ENCODE measurements at places on chromosomes 6 and 20.

DNA sequence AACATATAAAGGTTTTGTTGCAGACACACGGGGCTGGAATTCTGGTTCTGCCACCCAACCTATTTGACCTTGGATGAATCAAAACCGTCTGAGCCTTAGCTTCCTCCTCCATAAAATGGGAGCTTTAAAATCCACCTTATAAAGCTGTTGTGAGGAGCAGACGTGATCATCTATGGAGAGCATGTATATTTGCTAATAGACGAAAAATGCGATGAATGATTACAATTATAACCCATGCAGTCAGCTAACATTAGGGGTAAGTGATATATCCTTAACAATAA, 586 bp upstream of the NUP153 start:
- DNase-seq: no peak

GRCh38 chr6:79797912-79798311, 149.4 kb downstream of the ELOVL4 start:
- no peak for DNase-seq

GRCh38 chr6:43747784-43748183, 22.2 kb upstream of the VEGFA start:
- DNase-seq: no peak

- no peak for DNase-seq
These were observed 93.3 kb downstream of the SESN1 start for GRCh38 chr6:109001291-109001894.

- no peak for DNase-seq
These were observed 14.2 kb upstream of the FAM8A1 start for GRCh38 chr6:17585766-17586490.

DNA sequence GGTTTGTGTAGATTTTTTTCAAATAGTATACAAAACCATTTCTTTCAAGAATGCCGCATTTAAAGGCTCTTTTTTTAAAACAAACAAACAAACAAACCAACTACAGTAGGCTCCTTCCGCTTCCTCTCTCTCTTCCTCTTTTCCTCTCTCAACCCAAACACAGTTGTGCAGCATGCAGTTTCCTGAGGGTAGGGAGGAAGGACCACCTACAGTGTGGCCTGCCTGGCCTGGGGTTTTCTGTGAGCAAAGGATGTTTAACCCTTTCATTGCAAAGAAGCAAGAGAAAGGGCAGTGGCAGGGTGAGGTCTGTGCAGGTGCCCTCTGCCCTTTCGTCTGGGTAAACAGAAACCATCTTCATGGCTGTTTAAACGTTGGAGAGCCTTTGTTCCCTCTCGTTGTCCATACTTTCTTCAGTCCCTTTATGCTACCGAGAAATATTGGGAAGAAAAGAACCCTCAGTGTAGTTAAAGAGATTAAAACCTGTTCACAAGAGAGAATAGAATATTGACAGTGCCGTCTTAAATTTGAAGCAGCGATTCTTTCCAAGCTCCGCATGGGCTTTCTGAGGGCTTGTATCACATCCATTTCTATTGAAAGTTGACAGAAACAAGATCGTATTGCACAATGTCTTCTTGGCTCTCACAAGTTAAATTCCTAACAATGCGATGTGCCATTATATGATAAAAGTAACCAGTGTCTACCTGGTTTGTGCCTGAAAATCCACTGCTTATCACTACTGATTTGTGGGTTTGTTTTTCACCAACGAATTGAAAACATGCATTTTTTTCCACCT, 215.5 kb upstream of the SNX9 start:
- DNase-seq: no peak

DNA sequence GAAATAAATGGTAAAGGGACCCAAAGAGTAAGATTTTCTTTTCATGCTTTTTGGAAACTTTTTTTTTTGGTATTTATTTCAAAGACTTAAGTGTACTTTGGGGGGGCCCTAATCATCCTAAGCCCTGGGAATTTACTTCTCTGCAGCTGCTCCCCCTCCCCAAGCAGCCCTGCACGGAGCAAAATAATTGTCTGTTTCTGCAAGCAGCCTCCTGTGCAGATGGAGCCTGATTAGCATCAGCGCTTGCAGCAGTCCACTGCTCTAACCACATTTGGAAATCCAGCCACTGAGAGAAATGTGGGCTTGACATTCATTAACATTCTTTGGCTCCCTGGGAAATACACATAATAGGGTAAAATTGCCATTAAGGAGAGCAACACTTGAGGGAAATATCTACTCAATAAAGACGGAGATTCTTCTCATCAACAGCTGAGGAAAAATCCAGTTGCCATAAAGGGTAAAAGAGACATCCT, 309.2 kb upstream of the MAP3K7 start:
- DNase-seq: no peak

DNA sequence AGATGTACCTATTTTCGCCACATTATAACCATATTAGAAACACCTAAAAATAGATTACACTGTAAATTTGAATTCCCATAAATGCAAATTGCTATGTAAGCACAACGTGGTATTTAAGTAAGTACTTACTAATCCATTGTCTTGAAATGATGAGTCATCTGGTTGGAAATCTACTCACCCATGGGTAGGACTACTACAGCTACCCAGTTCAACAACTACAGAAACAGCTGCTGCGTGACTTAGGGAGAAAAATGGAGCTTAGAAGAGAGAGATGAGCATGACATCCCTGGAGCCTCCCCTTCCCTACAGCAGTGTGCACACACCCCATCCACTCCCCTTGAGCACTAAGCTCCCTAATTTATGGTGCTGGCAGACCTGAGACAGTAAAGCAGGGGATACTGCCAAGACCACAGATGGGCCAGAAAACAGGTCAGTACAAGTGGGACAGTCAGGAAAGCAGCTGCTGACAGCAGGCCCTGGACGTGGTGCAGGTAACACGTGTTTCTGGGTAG, 26.9 kb downstream of the RRAGD start:
- no peak for DNase-seq

DNA sequence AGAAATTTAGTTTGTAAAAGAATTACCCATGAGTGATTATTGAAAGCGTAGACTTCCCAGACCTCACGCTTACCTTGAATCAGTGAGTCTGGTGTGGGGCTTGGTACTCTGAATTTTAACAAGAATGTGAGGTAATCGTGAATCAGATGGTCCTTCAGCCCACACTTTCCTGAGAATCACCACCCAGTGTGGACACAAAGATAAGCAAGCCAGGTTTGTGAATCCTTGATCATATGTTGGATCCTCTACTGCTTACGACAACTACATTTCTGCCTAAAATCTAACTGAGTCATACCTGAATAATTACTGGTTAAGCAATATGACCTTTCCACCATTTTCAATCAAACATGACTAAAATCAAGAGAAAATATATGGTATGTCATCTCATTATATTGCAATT, 589.3 kb downstream of the TFAP2A start:
- no peak for DNase-seq

- DNase-seq: no peak
These were observed 7.3 kb upstream of the DLGAP4 start for GRCh38 chr20:36298795-36299339.

DNA sequence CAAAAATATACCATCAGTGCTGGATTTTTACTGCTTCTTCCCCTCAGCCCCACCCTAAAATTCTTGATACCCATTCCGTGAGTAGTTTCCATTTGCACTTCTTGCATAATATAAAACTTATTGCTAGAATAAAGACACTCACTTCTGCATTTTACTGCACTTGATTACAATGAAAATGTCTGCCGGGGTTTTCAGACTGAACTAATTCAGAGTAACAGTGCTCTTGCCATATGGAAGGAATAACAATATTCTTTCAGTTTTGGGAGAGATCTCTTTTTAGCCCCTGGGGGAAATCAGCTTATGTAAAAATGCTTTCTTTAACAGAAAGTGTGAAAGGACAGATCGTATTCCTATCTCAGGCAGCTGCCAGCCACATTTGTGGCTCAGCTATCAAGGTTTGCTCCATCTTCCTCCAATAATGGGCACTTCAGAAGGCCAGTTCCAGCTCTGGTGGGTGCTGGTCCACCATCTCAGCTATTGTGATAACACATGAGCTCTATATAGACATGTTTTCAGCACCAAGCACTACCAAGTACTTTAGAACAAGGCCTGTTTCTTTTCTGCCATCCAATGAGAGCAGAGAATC, 8.9 kb downstream of the SMLR1 start:
- DNase-seq: no peak

GRCh38 chr6:147820520-147820919, 312.0 kb downstream of the SAMD5 start:
- DNase-seq: no peak

GRCh38 chr20:20567712-20568111, 144.7 kb downstream of the RALGAPA2 start:
- no peak for DNase-seq

GRCh38 chr20:53362736-53363135, 230.9 kb downstream of the ZNF217 start:
- no peak for DNase-seq

GRCh38 chr20:46128310-46129151, 10.4 kb downstream of the CD40 start:
- no peak for DNase-seq

DNA sequence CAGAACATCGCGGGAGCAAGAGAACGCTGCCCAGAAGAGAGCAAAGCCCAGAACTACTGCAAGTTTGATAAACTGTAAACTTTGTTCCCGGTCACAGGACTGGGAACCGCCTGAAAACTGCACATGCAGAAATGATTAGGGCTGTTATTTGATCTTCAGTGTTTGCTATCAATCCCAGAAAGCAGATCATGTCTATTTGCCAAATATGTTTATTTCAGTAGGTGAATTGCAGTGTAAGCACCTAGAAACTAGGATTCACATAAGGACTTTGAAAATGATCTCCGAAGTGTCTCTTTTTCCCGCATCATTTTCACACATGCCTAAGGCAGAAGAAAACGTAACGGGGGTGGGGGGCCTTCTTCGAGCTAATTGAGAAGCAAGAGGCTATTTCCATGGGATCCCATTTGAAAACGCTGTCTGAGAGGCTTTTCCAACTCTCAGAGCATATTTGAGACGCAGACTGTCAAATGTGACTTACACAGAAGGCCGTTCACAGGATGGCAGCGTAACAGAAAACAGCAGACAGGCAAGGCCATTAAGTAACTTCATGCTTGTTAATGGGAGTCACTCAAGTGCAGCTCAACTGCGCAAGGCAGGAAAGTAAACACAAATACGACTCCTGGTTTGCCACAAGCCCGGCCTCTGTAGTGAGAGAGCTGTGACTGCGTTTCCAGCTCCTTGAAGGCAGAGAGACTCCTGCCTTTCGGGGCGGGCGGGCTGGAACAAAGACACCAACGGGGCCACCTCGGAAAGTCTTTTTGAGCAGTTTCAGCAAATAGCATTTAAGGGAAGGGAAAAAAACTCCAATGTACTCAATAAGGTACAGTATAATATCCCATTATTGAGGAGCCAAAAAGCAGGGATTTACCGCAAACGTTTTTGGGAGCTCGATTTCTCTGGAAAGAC, 144.7 kb upstream of the ZNF217 start:
- DNase-seq: peak; percentile 81

- no peak for DNase-seq
These were observed 32.3 kb downstream of the FRMD1 start for GRCh38 chr6:168046696-168047095.

GRCh38 chr20:35901678-35902544, 52.4 kb downstream of the SCAND1 start:
- DNase-seq: no peak

DNA sequence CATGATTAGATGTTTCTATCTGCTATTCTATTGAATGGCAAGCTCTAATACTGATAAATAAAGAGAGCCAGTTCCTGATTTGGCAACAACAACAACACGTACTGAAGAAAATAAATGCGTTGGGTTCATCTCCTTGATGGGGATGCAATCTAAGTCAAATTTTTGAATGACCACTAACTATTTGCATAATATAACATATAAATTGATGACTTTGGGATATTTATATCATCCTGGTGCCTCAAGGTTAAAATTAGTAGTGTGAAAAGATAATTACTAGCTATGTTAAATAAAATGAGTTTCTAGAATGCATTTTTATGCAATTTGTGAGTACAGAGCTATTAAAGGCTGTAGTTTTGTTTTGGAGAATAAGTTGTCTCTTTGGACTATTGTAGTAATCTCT, 896.4 kb downstream of the KIF16B start:
- DNase-seq: no peak

DNA sequence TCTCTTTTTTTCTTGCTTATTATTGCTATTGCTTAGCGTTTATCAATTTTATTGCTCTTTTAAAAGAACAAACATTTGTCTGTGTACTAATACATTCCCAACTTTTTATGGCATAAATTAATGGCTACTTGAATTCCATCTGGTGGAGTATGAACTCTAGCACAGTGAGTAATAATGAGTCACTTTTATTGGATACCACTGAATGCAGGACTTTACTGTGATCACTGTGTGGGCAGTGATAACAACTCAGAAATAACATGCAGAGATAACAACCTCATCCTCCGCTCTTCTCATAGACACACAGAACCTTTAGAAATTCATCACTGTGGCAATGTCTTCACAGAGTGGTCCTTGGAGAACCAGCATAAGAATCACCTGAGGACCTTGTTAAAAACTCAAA, 174.9 kb upstream of the PRND start:
- DNase-seq: no peak

- no peak for DNase-seq
These were observed 77.1 kb downstream of the NINL start for GRCh38 chr20:25508083-25508770.

- no peak for DNase-seq
These were observed 19.4 kb downstream of the SYNDIG1 start for GRCh38 chr20:24488800-24489175.

- no peak for DNase-seq
These were observed 580 bp downstream of the VEGFA start for GRCh38 chr6:43770372-43771209.

DNA sequence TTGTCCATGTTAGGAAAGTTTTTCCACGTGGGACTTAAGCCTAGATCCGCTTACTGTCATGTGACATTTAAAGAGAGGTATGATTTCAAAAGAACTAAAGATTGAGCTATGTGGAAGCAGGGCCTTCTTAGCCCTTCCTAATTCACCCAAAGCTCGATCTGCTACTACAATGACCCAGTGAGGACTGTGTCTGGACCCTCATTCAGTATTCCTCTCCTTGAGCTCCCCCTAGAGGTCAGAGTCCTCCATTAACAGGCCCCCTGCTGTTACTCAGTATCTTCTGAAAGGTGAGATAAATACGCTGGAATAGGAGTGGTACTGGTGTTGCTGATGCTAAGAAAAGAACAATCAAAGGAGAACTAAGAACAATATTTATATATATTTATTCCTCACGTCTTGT, 414.0 kb downstream of the GJA1 start:
- peak; percentile 40 for DNase-seq

GRCh38 chr6:111606620-111607115, 990 bp upstream of the TRAF3IP2 start:
- no peak for DNase-seq

GRCh38 chr6:20058121-20058905, 154.0 kb downstream of the MBOAT1 start:
- no peak for DNase-seq

DNA sequence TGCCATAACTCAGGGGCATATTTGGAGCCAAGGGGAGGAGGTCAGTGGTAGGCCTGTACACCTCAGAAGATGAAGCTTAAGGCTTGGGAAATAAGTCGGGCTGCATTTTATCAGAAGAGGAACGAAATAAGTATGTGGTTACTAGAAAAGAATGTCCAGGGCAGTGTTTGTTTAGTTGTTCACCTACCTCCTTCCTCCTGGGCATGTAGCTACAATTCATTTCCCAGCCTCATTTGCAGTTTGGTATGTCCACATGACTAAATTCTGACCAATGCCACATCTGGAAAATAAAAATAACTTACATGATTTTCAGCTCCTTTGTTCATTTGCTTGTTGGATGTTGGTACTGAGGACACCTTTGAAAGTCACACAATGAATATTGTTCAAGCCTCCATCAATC, 294.5 kb upstream of the RGS17 start:
- no peak for DNase-seq

- DNase-seq: no peak
These were observed 221.8 kb upstream of the CEP162 start for GRCh38 chr6:84449220-84449619.

Data from NT2/D1 (cell line).